ENCODE measurements at places on chromosomes 5 and 9.

- no peak for DNase-seq
Measured at GRCh38 chr5:34409373-34409772, 246.8 kb upstream of the RAI14 start.

DNA sequence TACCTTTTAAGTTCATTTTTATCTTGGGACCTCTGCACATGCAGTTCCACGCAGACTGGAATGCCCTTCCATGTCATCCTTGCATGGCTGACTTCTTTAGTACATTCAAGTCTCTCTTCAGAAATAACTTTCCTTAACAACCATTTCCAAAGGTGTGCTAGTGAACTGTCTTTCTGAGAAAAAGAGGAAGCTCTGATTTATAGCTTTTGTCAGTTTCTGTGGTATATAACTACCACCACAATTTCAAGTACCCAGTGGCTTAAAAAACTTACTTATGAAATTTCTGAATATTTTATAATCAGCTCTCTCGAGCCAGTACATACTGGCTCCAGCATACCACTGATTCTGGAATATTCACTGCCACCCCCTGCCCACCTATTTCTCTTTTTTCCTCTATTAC lies 1613.8 kb downstream of the MAT2B start:
- DNase-seq = no peak

DNA sequence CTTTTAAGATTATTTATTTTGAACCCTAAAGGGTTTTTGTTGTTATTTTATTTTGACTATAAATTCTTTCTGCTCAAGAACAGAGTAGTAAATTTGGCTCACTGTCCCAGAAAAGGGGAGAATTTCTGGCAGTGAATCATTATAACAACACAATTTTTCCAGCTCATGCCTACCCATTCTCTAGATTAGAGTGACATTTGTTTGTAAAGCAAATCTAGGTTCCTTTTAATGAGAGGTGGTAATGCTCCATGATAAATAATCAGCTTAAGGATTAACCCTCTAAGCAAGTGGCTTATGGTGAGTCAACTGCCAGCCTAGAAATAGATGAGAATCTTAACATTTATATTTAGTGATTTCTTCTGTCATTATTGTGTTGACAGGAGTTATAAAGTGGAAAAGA lies 409.2 kb downstream of the NFIB start:
- DNase-seq = no peak

DNA sequence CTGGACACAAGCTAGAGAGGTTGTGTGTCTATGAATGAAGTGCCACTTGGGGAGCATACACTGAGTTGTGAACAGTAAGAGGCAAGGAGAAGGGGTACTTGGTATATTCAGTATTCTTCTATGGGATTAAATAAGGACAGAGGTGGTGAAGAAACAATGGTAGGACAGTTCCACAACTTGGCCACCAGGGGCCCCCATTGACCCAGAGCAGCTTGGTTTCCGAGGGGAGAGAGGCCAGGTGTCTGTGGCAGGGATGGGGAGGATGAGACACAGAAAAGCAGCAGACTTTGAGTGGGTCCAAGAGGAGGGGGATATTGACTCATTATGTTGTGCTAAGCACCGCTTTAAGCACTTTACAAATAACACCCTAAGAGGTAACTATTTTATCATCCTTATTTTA lies 220.6 kb downstream of the MELK start:
- DNase-seq = no peak

- no peak for DNase-seq
Measured at GRCh38 chr5:35876454-35876853, 19.8 kb downstream of the IL7R start.

DNA sequence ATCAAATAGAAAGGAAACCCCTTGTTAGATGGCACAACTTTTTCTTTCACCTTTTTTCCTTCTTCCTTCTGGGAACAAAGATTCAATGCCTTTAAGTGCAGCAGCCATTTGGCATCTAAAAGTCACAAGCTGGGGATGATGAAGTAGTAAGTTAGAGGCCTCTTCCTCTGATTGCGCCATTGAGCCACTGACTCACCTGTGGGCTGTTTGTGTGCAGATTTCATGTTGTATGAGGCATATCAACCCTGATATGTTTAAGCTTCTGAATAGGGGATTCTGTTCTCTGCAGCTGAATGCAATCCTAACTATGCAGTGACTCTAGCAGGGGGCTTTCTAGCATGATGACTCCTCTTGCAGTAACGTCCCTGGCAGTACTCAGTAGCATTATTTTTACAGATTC lies 599.9 kb downstream of the CSNK1G3 start:
- no peak for DNase-seq

DNA sequence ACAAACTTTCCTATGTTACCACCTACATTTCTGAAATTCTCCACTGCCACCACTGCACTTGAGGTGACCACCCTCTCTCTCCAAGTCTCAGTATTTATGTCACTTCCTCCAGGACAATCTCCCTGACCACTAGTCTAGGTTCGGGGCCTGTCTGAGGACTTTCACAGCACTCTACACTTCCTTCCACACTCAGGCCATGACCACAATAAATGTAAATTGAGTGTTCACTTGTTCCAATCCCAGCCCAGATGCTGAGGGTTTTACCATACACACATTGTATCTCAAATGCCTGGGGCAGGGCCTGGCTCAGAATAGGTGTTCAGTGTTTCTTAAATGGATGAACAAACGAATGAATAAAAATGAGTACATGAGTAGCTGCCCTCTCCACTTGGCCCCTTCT lies 26.9 kb upstream of the CCNG1 start:
- no peak for DNase-seq

GRCh38 chr5:132748522-132749000 lies 1.3 kb downstream of the CCNI2 start:
- no peak for DNase-seq

- DNase-seq = no peak
Measured at GRCh38 chr5:39453606-39454005, 28.8 kb upstream of the DAB2 start.

GRCh38 chr9:85536076-85536475 lies 205.7 kb downstream of the AGTPBP1 start:
- no peak for DNase-seq

- DNase-seq = no peak
Measured at GRCh38 chr5:139841549-139841948, 45.9 kb downstream of the PSD2 start.

DNA sequence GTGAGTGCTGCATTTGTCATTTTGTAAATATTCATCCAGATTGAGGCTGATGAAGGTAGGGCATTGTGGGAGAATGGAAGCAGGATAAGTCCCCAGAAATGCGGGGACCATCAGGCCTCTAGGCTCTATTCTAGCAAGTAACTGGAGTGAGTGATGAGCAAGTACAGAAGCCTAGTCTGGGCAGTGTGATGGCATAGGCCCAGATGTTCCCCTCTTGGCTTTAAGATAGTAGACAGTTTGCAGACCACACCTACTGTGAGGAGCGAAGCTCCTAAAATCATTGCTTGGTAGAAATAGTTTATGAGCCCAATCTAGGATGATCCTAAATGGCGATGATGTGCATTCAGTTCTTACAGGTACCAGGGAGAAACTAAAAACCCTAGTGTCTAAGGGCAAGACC lies 24.3 kb downstream of the NDFIP1 start:
- no peak for DNase-seq

DNA sequence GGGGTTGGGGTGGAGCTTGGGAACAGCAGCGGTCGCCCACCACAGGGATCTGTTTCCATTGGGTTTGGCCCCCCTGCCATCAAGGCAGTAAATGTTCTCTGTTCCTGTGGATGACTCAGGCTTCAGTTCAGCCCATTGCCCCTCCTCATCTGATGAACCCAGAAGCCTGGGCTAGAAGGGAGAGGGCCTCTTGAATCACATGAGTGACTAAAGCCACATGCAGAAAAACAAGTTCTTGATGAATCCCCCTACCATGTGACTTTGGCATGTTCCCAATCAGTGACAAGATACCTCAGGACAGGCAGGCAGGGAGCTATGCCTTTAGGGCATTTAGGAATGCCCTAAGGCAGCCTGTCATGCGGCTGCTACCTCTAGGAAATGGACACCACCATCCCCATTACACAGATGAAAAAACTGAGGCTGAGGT lies 2.5 kb downstream of the SH3PXD2B start:
- DNase-seq = no peak

DNA sequence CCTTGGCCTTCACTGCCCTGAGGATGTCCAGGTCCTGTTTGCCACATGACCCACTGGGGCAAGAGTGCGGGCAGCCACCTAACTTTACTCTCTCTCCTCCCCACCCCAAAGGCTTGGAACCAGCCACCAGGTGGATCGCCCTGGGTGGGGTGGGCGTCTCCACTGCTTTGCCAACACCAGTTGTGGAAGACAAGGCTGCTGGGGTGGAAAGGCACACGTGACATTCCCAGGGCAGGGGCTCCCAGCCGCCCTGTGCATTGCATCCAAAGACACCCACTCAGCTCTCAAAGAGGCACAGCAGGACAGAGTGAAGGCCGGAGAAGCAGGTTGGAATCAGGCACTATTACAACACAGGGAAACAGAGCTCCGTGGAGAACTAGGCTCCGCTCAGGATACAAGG lies 162.2 kb downstream of the OLFM1 start:
- DNase-seq = no peak

- no peak for DNase-seq
Measured at GRCh38 chr9:97615439-97616072, 17.6 kb downstream of the TSTD2 start.

- no peak for DNase-seq
Measured at GRCh38 chr5:179304871-179305270, 40.4 kb downstream of the ADAMTS2 start.

- DNase-seq = no peak
Measured at GRCh38 chr5:8895599-8895998, 650.3 kb downstream of the SEMA5A start.

- DNase-seq = no peak
Measured at GRCh38 chr9:81579381-81579780, 110.0 kb downstream of the TLE1 start.

GRCh38 chr9:95936579-95937075 lies 61.1 kb downstream of the ERCC6L2 start:
- DNase-seq = no peak

GRCh38 chr9:129867136-129868022 lies 32.1 kb downstream of the USP20 start:
- DNase-seq = no peak

GRCh38 chr9:76624391-76625048 lies 139.7 kb upstream of the PCA3 start:
- DNase-seq = no peak

DNA sequence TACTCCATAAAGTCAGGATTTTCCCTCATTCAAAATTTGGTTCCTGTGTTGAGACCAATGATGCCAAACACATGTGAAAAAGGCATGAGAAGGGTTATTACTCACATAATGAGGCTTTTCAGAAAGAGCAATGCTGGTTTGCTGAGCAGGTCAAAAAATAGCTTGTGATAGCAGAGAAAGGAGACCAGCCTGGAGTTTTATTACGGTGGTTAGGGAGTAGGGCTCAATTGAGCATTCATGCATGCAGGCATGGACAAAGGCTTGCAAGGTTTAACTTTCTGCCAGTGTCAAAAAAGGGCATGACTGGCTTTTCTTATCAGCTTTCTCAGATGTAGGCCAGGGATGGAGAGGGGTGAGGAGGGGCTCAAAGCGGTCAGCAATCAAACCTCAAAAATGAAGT lies 628.3 kb downstream of the DNAH5 start:
- no peak for DNase-seq

GRCh38 chr9:137968235-137968634 lies 90.7 kb downstream of the CACNA1B start:
- DNase-seq = no peak

DNA sequence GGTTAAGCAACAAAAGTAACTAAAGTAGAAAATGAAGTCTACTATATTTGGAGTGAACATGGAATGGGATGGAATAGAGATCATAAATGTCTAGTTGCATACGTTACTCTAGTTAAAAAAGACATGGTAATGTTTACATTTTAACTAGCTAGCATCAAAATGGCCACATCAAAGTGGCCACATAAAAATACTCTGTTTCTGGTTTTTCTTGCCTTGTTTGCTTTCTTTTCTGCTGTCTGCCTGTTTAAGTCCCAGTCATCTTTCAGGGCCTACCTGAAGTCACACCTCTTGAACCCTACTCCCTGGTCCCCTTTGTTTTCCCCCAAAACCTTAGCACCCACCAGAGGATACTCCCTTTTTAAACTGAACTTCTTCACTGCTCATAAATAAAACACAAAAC lies 6.4 kb upstream of the KIF2A start:
- DNase-seq = no peak

- peak; percentile 97 for DNase-seq
Measured at GRCh38 chr9:34637356-34638137, at the start of gene SIGMAR1. Gene SIGMAR1, minus strand, starts transcription at chr9:34637787. Its CDS starts 90 bp downstream, at chr9:34637697.

DNA sequence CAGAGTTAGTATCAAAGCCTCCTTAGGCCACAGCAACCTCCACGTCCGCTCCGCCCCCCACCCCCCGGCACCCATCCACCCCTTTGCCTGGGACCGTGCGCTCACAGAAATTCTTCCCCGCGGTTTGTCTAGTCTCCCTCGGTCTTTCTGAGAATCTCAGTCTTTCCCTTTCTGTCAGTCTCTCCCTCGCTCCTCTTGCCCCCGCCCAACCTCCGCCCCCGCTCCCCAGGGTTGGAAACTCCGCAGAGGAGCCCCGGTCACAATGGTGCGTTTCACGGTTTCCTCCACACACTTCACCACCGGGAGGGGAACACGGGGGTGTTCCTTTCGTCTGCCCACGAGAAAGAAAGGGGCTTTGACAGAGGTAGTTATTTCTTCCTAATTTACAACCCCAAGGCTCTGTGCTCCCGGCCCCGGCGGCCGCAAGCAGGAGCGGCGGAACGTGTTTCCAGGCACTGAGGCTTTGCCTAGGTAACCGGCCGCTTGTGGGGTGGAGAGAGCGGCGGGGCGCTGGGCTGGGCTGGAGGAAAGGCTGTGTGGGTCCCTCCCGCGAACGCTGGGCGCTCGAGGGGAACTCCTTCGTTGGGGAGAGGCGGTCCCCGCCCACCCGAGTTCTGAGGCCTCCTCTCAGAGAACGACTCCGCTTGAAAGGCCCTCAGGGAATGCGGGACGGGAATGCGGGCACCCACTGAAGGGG lies 2.1 kb downstream of the NR4A3 start:
- peak; percentile 64 for DNase-seq

All from right forelimb (tissue), 1 donor.